ENCODE measurements at places on chromosomes 12 and 14.

- DNase-seq, result no peak
Measured at GRCh38 chr14:57066463-57066862, 202.2 kb downstream of the EXOC5 start.

GRCh38 chr12:109949089-109949488, 47.1 kb downstream of the GIT2 start:
- peak; percentile 55 for DNase-seq

DNA sequence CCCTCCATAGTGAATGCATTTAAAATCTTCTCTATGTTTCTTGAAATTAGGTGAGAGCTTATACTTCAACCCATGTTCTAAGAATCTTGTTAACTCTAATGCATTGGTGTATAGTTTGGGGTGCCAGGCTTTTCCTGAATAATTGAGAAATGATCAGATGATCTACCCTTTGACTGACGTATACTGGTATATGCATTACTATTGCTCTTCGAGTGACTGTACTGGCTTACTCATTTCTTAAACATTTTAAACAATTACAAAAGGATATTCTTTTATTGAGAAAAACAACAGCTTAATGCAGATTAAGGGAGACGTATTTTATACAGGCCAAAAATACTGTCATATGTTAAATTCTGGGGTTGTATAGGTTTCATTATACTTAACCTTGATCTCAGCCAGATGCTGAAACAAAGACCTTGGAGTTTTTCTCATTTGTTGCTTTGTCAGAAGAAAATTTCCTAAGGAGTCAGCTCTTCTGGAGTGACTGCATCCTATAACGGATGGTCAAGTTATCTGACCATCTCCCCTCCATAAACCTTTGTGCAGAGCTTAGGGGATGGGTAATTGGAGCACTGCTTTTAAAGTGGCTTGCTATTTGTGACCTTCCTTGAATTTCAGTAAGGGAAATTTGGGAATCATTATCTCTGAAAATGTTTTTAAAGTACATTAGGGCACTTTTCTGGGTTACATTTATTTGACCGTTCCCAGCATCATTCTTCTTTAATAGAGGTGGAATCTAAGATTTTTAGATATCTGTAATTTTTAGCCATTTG, 507.6 kb downstream of the PCNX1 start:
- DNase-seq, result no peak

- no peak for DNase-seq
Measured at GRCh38 chr14:69093631-69094421, 59.1 kb downstream of the DCAF5 start.

DNA sequence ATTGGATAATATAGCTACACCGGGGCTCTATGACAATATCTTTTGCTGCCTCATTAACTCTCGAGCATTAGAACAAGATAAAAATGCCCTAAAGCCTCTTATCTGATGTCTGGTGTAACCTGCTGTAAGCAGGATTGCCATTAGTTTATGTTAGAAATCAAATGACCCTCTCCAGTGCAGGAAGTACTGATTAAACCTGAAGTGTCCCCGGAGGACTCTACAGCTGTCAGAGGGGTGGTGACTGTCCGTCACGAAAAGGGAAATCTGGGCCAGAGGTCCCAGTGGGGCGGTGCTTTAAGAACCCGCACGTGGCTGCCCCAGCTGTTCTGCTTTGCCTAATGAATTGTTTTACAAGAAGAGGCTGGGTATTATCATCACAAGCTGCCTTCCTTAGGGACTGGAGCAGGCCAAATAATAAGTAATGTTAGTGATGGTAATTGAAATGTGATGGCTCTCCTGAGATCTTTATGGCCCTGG, 55.7 kb downstream of the LIN52 start:
- no peak for DNase-seq

- DNase-seq, result no peak
Measured at GRCh38 chr14:68033336-68033932, 213.9 kb downstream of the RAD51B start.

DNA sequence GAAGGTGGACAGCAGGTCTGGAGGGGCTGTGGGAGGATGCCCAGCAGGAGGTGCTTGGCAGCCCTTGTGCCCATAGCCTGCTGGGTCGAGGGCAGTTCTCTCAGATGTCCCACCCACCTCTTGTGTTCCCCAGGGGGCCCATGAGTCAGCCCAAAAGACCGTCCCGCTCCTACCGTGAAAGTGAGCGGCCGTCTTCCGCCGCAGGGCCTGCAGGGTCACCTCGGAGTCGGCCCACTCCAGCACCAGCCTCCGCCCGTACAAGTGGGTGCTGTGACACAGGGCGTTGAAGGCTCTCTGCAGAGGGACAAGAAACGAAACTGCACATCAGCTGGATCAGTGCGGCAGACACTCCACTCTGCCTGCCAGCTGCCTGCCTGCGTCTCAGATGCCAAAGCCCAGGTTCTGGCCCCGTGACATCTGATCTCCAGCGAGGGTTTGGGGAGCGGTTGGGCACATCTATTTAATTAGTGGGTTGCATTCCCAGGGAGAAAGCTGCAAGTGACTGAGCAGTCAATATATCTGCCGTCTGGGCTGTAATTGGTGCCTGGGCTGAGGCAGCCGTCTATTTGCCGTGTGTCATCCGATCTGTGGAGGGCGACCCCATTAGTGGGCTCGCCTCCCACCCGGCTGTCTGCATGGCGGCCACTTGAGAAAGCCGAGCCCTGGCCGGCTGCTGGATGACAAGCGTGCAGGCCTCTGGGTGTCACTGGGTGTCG, 121.5 kb downstream of the RBM19 start:
- DNase-seq, result peak; percentile 42

- DNase-seq, result no peak
Measured at GRCh38 chr12:117178301-117178700, 12.0 kb downstream of the FBXO21 start.

Data from left kidney (tissue), 8 donors.